ENCODE measurements at places on chromosomes 3 and 15.

- no peak for DNase-seq
These were observed 44.6 kb downstream of the FMN1 start for GRCh38 chr15:33149919-33150318.

DNA sequence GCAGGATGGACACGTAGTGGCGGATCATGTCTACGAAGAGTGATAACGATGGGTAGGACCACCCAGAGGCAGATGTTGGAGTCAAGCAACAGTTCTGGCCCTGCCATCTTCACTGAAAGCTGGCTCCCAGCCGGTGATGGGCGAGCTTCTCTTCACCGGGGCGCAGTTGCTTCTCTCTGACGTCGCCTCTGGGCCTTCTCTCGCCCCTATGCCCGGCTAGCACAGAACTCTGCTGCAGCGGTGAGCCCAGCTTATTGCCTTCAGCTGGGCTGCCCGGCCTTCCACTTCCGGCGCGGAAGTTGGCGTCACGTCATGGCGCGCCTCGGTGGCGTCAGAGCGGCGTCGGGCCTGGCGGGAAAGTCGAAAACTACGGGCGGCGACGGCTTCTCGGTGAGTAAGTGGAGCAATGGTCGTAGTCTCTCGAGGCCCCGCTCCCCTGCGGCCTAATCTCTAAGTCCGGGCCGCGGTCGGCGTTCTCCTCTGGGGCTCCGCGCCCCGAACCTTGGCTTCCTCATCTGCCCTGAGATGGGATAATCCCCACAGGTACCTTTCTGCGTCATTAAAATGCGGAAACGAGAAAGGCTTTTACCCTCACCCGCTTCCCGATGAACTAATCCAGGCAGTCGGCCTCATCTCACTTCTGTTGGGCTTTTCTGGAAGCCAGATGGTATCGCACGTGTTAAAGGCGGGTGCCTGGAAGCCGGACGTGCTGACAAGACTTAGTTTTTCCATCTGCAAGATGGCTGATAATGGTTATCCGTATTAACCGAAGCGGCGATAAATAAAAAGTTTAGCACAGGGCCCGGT, at the start of gene FANCD2:
FANCD2 (plus strand) TSS at position 354 of the 807 bp plus-strand sequence. CDS start 2,221 bp downstream, outside the sequence.
- peak; percentile 57 for DNase-seq

GRCh38 chr15:57427367-57427821, 51.1 kb downstream of the CGNL1 start:
- DNase-seq, result no peak

- DNase-seq, result no peak
These were observed 385.9 kb upstream of the BCHE start for GRCh38 chr3:166223120-166223519.

- DNase-seq, result no peak
These were observed 50.1 kb downstream of the P2RY1 start for GRCh38 chr3:152885076-152885475.

GRCh38 chr3:43485931-43486330, 135.9 kb downstream of the ANO10 start:
- DNase-seq, result no peak

Measured in 8988T (cell line).